Mesothelial cell of epicardium (in vitro differentiated cells): ENCODE measurements at places on chromosomes 16 and 17.

- no peak for DNase-seq
Measured at GRCh38 chr17:51322390-51323029, 62.2 kb downstream of the UTP18 start.

DNA sequence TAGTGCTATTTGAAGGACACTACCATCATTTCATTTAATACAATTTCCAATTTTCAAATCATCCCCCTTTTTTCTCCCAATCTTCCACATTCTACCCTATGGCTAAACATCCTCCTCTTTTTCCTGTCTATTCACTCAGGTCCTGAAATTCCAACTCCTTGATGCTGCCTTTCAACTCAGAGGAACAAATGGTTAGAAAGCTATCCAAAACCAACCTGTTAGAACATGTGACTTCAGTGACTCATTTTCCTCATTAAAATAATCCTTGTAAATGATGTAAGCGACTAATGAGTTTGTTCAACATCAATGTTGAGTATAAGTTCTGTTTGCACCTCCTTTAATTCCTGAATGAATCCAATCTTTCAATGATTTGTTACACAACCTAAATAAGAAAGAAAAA is 5.5 kb downstream of the PSMD12 start:
- no peak for DNase-seq

DNA sequence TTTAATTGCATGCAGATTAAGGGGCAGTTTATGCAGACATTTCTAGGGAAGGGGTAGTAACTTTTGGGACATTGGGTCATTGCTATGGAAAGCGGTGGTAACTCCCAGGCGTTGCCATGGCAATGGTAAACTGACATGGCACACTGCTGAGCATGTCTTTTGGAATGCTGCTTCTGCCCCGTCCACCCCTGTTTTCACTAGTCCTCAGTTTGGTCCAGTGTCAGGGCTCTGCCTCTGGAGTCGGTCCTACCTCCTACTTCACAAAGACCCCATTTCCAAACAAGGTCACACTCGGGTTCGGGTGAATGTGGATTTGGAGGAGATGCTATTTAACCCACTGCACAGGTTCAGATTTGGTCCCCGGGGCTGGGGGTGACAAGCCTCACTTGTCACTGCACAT is 2.9 kb downstream of the IL34 start:
- DNase-seq: no peak

DNA sequence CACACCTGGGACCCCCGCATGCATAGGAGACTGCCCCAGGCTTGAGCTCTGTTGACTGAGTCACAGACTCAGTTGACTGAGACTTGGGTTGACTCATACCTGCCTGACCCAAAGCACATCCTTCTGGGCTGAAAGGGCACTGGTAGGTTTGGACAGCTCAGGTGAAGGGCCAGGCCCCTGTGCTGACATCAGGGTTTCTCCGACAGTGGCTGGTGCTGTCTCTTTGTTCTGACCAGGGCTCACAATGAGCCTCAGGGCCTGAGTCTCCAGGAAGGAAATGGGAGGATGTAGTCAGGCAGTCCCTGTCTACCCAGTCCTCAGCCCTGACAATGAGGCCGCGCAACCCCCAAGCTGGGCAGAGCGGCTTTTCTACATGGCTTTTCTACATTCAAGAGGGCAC is 6.5 kb downstream of the SPNS2 start:
- no peak for DNase-seq

DNA sequence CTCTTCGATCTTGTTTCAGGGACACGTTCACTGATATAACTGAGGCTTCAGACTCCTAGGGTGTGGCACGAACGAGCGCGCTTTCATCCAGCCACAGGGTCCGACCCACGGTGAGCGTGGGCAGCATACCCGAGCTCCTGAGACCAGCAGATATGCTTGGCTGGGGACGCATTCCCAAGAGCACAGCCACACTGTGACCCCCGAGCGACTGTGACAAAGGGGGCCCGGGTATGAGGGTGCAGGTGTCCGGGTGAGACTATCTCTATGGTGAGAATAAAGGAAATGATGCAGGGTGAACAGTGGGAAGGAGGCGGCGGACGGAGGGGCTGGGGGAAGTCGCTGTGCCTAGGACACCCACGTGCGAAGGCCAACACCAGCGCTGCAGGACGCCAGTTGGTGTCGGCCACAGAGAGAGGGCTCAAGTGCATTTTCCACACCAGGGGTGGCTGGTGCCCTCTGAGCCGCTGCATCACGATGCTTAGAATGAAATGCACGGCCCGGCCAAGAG is 17.6 kb downstream of the RPH3AL start:
- DNase-seq: no peak

DNA sequence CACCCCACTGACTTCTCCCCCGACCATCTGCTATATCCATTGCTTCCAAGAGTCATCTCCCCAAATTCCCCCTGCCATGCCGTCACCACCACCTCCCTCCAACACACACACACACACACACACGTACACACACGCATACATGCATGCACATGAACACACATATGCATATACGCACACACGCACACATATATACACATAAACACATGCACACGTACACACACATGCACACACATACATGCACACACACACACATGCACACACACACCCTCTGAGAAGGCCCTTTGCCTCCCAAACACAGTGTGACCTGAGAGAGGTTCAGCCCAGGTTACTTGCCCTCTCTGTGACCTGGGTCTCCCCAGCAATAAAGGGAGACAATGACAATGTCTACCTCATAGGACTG is 95.1 kb downstream of the ZNF423 start:
- no peak for DNase-seq

DNA sequence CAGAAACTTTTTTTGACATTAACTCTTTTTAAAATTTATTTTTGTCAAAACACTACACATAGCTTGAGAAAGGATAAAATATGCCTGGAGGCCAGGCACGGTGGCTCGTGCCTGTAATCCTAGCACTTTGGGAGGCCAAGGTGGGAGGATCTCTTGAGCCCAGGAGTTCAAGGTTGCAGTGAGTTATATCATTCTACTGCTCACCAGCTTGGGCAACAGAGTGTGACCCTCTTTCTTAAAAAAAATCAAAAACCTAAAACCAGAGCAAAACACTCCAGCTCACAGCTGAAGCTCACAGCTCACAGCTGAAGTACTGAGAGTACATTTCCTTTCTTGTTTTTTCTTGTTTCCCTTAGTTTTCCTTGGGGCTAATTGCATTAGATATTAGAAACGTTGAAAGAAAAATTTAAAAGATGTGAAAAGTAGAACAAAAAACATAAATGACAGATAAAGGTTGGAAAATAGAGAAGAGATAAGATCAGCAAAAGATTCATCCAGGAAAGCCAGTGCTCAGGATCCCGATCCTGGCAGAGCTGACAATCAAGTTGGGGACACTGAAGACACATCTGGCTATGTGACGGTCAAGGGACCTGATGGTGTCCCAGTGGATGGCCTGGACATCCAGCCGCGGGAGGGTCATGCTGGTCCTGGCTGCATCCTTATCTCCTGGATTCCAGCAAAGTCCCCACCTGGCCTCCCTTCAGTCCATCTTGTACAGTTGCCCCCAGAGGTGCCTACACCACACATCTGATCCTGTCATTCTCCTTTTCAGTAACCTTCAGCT is 9.8 kb downstream of the CHST6 start:
- DNase-seq: no peak

DNA sequence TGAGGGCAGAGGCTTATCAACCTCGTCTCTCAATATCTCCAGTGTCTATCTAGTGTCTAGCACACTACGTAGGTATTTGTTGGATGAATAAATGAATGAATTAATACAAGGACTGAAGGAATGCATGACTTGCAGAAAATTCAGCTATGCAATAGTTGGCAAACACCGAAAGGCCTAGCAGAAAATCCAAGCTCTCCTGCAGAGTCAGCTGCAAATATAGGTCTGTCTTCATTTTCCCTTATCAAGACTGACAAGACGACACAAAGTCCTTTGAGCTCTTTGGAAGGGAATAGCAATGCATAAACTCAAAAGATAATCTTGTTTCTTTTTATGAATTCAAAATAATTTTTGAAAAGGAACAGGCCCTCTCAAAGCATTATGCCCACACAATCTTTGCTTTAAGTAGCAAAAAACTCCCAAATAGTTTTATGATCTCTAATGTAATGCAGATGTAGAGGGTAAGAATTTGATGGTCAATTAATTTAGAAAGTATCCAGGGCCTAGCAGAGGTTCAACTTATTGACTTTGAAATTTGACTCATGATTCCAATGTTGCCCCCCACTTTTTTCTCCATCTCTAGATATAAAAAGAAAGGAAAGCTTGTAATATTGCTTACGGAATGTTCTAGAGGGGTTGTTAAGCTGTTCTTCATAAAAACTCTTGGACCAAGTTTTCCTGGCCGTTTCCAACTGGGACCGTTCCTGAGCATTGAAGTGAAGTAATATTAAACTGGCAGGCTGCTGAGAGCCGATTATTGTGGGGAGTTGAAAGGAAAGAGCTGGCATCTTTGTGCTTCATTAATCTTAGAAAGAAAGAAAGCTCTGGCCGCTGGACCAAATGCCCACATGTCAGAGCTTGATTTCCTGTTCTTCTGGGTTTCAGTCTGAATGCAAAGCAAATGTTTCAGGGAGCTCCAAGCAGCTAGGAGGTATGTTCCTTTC is 227.3 kb downstream of the HS3ST3A1 start:
- no peak for DNase-seq

DNA sequence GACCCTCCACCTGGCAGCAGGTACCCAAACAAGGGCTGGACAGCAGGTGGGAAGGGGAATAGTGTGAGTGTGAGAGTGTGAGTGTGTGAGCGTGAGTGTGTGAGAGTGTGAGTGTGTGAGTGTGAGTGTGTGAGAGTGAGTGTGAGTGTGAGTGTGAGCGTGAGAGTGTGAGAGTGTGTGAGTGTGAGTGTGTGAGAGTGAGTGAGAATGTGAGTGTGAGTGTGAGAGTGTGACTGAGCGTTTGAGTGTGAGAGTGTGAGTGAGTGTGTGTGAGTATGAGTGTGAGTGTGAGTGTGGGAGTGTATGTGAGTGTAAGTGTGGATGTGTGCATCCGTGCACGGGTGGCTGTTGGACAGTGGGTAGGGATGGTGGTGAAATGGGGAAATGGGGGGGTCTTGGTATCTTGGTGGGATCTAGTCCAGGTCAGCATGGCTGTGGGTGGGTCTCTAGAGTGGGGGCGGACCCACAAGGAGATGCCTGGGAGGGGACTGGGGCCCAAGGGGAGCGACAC is 408 bp downstream of the ADGRG1 start:
- DNase-seq: no peak

DNA sequence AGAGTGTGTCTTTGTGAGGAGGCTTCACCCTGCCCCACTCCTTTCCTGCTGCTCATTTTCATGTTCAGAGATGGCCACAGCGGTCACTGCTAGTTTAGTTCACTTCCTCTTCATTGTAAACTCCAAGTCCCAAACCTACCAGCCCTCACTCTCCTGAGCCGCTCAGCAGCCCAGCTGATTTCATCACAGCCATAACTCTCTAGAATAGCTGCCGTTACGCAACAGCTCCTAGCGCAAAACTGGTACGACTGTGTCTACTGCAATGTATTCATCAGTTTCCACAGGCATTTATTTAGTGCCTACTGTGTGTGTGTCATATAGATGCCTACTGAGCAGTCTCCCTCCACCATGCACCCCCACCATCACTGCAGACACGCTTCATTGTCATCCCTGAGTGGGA is 233.5 kb upstream of the RPL38 start:
- DNase-seq: no peak

DNA sequence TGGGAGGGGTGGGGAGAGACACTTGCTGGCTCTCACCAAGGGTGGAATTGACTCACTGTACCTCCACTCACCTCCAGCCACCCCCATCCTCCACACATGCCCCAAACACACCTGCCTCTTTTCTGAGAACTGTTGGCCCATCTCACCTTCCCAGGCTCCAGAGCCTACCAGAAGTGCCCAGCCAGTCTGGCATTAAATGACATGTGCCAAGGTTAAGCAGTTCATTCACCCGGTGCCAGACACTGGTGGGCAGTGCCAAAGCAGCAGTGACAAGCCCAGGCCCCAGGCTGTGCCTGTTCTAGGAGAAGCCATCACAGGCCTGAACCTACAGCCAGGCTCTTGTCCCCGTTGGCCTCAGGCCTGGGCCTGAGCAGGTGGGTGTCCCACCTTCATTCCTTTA is 11.2 kb downstream of the MVP start:
- no peak for DNase-seq

GRCh38 chr16:30121741-30122571 is 1.1 kb downstream of the MAPK3 start:
- no peak for DNase-seq

DNA sequence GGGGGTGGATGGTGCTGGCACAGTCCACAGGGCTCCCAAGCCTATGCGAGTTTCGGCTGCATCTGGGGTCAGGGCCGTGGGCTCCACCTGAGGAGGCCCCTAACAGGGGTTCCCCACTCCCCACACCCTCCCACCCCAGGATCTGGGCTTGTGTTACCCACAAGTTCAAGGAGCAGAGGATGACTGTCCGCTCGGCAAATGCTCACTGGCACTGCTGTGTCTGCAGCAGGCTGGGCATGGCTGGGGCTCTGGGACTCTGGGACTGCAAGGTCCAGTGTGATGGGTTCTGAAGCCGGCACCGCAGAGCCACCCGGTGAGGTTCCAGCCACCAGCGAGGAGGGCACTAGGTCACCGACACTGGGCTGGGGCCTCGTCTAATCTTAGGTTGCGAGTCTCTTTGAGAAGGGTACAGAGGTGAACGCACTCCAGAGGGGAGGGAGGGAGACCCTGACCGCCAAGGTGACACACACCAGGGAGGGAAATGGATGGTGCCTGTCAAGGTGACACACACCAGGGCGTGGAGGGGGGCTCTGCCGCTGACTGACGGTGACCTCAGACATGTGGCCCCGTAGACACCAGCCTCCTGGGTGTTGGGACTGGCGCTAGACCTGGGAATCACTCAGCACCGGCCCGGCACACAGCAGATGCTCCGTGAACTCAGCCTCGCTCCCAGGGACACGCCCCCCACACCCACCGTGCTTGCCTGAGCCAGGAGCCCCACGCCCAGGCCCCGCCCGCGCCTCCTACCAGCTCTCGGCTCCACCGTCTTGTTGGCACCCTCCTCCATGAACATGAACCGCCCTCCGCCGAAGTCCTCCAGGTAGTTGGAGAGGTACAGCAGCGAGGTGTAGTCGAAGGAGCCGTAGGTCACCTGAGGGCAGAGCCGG is 20.5 kb upstream of the HEXD start:
- DNase-seq: no peak

DNA sequence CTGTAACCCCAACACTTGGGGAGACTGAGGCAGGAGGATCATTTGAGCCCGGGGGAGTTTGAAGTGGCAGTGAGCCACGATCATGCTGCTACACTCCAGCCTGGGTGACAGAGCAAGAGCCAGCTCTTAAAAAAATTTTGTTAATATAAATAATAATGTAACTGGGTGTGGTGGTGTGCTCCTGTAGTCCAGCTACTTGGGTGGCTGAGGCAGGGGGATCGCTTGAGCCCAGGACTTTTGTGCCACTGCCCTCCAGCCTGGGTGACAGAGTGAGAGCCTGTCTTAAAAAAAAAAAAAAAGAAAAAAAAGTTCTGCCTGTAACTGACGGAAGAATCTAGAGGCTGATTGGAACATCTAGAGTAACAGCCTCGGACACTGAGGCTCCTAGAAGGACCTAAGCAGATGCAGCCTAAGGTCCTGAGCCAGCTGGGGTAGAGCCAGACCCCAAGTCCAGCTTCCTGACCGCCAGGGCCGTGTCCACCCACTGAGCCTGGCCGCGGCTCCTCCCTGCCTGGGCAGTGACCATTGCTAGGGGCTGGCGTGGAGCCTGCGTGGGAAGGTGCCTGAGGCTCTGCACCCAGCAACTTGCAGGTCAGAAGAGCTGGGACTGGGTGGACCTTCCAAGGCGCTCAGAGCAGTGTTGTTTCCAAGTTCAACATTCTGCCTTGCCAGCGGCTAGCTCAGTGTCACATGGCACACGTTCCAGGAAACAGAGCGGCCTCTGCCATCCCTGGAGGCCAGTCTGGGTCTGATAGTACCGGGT is 209.4 kb upstream of the CIBAR2 start:
- no peak for DNase-seq
